ENCODE measurements at places on chromosomes 13 and 19.

- no peak for DNase-seq
Measured at GRCh38 chr13:77310161-77310560, 16.7 kb downstream of the MYCBP2 start.

GRCh38 chr13:100063906-100064305 lies 25.0 kb upstream of the PCCA start:
- no peak for DNase-seq

- no peak for DNase-seq
Measured at GRCh38 chr13:23766283-23766682, 122.9 kb downstream of the MIPEP start.

- DNase-seq: no peak
Measured at GRCh38 chr13:30763786-30764413, 28.6 kb downstream of the ALOX5AP start.

DNA sequence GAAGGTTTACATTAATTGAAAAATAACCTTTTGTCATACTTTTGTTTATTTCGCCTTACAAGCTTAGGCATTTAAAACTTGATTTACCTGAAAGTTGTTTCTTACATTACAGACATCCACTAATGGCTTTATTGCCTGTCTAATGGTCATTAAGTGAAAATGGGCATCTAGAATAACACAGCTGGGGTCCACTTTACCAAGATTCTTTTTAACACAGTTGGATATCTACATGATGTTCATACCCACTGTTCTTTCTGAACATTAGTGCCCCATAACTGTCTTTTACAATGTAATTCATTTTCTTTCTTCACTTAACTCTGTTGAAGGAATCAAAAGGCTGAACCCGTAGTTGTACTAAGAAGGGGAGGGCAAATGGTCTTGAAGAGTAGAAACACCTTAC lies 19.8 kb upstream of the KLHL1 start:
- DNase-seq: no peak

- no peak for DNase-seq
Measured at GRCh38 chr13:112892426-112893206, 76.4 kb upstream of the MCF2L start.

DNA sequence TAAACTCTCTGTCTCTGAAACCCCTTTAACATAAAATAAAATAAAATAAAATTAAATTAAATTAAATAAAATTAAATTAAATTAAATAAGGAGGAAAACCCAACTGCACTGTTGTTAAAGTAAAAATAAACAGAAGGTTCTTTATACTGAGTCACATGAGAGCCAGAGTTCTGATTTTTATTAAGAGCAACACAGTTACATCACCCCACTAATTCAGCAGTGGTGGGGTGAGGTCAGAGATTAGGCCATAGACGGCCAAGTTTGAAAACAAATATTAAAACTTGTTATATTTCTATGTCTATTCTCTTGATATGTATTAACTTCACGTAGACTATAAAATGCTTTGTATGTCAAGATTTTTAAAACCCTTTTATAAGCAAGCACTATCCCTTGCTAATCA lies 59.5 kb downstream of the MYCBP2 start:
- DNase-seq: no peak

DNA sequence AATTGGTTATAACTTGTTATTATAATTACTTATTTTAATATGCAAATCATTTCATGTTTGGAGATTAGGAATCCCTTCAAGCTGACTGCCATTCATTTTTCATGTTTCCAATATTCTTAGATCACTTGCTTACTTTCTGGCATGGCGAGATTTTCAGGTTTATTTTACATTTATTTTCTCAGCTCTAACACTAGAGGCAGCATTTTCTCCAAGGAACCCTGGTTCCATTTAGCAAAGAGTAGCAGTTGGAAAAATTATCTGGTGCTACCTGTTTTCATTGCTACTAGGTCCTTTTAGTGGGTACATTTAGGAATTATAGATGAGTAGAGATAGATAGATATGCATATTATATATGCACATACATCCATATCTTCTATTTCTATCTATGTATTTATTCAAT lies 90.9 kb upstream of the TRPC4 start:
- no peak for DNase-seq

DNA sequence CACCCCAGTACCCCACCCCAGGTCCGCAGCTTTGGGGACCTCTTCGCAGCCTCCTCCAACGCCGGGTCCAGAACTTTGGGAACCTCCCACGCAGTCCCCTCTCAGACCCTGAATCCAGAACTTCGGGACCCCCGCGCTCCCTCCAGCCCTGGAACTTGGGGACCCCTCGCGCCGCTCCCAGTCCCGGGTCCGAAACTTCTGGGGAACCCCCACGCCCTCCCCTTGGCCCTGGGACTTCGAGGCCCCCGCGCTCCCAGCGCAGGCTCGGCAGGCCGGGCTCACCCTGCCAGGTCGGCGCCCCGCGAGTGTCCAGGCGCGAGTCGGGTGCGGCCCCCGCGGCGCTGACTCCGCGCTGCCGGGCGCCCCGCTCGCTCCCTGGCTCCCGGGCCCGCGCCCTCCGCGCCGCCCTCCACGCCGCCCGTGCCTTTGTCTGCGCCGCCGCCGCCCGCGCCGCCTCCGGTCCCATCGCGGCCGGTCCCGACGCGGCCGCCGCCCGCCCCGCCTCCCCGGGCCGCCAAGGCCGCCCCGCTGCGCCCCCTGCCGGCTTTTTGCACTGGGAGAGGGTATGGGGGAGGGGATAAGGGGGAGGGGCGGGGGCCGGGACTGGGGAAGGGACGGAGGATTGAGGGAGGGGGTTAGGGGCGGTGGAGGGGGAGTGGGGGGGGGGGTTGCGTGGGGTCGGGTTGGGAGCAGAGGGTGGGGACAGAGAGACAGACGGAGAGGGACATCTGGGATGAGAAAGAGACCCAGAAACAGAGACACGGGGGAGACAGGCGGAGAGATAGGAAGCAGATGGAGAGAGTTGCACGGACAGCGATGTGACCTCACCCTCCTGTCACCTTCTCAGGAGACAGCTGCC lies at the start of gene HOMER3:
Gene HOMER3, minus strand, starts transcription at position 449 of the 859 bp plus-strand sequence. CDS start 2,235 bp downstream, outside the sequence.
- no peak for DNase-seq

DNA sequence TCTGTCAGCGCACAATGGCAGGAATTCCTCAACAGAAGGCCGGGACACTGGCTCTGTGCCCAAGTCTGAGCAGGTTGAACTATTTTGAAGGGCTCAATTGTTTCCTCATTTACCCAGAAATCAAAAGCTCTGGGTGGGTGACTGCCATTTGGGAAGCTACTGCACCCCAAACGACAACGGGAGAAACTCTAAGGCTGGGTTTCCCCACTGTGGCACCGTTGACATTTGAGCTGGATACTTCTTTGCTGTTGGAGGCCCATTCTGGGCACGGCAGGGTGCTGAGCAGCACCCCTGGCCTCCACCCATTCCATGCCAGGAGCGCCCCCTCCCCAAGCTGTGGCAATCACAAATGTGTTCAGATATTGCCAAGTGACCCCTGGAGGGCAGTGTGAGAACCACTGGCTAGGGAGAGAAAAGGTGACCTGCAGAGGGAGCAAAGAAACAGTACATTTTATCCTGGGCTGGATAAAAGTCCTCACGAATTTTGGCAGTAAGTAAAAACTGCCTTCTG lies 62.5 kb downstream of the RFX2 start:
- no peak for DNase-seq

GRCh38 chr13:75554464-75554863 lies 4.9 kb downstream of the UCHL3 start:
- DNase-seq: no peak

DNA sequence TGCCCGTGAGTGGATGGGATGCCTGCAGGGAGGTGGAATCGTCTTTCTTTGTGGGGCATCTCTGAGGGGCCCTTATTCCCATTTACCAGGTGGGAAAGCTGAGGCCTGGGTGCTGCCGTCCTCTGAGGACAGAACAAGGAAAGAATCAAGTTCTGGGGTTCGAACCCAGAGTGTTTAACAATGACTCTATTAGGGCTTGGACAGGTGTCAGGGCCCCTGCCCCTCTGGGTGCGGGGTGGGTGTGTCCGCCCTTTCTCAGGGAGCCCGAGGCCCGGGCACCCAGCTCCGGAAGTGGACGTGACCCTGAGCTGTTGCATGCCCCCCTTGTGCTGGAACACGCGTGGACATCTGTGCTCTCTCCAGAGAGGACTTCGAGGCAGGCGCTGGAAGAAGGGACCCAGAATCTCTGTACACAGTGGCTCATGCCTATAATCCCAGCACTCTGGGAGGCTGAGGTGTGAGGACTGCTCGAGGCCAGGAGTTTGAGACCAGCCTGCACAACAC lies 10.8 kb downstream of the NDUFA11 start:
- no peak for DNase-seq

DNA sequence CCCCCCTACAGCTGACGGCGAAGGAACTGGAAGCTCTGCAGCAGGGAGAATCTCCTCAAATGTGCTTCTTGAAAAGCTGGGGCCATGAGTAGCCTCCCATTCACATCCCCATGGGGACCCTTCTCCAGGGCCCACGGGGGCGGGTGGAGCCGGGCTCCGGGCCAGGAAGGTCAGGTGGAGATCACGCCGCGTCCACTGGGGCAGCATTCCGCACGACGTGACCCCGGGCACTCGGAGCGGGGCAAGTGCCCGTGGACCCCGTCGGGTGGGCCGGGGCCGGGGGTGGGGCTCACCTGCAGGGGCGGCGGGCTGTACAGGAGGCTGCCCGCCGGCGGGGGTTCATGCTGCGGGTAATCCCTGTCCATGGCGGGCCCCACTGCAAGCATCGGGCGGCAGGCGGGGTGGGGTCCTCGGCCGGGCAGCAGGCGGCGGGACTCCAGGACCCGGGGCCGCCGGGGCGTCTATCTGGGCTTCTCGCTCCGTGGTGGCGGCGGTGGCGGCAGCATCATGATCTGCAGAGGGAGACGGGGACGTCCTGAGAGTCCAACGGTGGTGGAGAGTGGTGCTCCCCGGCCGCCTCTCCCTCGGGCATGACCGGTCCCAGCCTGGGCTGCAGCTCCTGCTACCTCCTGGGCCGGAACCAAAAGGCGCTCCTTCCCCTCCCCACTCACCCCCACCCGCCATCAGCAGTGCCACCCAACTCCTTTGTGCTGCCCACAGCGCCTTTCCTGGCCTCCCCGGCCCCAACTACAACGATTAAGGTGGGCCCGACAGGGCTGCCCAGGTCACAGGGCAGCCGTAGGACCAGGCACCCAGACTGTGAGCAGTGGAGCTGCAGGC lies 20.0 kb downstream of the SBNO2 start:
- no peak for DNase-seq

DNA sequence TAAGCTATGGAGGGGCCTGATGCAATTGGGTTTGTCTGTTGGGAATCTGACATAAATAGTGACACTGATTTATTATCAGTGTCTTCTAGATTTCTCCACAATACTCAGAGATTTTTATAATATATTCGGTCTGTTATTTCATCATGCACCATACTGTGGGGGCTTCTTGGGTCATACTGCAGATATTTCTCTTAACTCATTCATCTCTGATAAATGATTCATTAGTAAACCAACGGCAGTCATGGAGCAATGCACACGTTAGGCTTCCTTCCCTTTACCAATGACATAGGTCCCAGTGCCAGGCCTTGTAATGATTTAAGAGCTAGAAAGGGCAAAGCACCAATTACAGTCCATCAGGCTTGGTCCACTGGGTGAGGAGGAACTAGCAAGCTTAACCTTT lies 53.6 kb downstream of the FAM216B start:
- DNase-seq: no peak

GRCh38 chr13:46644816-46645215 lies 91.8 kb downstream of the LRCH1 start:
- no peak for DNase-seq

DNA sequence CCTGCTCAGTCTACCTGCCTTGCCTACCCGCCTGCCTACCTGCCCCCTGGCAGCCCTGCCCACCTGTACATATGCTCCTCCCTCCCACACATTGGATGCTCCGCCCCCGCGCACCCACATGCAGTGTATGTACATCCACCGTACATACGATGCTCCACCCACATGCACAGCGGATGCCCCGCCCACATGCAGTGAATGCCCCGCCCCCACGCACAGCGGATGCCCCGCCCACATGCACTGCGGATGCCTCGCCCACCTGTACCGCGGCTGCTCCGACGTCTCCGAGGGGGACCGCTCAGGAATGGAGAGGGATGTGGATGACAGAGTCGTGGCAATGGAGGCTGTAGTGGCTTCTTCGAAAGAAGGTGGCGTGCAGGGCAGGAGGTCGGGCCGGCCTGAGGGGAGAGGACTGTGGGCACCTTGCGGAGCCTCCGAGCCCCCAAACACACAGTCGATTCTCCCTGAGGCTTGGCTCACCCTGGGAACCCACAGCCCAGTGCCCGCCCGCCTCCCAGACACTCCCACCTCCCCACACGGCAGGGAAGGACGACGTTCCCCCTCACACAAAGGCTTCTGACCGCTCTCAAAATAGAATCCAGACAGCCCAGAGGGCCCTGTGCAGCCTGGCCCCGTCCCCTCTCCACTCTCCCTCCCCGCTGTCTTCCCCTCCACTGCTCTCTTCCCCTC lies 16.5 kb upstream of the CACTIN start:
- no peak for DNase-seq

DNA sequence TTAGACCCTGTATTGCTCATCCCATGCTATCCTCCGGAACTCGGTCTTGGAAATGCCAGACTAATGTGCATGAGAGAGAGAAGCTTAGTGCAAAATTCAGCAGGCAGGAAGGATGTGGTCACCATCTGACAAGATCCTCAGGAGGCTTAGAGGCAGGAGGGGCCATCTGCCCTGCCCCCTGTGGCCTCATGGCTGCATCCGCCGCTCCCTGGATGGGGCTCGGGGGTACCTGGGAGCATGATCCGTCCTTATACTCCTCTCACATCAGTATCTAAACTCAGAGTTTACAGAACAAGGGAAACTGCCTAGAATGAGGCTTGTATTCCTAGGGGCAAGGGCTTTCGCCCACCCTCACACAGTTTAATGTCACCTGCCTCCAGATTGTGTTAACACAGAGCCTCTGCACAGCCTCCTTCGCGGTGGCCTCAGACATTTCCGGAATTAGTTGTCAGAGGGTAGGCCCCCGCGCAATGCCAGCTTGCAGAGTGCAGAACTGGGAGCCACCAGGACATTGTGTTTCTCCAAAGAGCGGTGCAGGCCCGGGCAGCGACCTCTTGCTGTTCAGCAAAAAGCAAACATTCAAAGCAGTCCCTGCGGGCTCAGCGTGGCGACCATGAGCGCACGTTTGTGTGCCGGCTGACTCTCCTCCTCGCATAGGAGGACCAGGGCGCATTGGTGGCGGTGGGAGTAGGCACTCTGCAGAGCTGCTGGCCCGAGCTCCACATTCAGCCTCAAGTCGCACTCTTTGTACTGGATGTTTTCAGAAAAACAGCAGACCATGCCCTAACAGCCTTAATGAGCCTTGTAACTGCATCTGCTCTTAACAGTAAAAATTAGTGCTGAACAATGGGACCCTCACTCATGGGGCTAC lies 39.1 kb downstream of the GPR12 start:
- DNase-seq: no peak

Measured in vagina (tissue), 2 donors.